ENCODE measurements at places on chromosomes 7 and 10.

GRCh38 chr10:73992899-73993788, 4.8 kb upstream of the VCL start:
- no peak for DNase-seq

GRCh38 chr7:121322460-121322859, 6.3 kb upstream of the WNT16 start:
- DNase-seq: no peak

DNA sequence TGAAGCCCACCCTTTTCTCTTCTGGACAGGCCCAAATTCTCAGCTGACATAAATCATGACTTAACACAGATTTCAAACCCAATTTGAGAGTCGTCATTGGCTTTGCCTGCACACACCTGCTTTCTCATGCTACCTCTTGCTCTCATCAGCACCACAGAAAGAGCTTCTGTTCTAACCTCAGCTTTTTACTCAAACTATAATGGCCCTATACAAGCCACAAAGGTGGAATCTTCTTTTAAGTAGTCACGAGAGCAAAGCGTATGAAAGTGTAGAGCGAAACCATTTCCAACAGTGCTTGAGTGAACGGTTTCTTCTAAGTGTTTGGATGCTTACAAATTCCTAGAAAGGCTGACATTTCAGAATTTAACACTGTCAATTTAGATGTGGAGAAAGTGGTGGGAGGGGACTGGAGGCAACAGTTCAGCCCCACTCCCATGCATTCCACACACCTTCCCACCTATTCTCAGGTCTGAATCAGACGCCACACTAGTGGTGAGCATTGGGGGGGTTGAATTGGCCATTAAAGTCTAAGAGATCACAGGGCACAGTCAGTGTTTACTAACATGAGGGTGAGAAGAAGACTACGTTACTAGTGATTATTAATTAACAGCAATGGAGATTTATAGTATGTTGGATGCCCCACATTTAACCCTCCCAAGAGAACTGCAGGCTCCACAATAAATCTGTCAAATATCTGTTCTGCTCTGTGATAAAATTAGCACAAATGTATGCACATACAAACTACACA, 114.0 kb downstream of the PRKCQ start:
- DNase-seq: no peak

GRCh38 chr7:37391791-37392672, 56.6 kb downstream of the ELMO1 start:
- DNase-seq: no peak

GRCh38 chr7:64639267-64640001, 26.5 kb upstream of the ZNF107 start:
- no peak for DNase-seq
